ENCODE measurements at places on chromosomes 3 and 15. TPM values are rescaled to one million over a fixed set of nuclear protein-coding genes. Genes with fewer than 3 reads are reported as not detected.

DNA sequence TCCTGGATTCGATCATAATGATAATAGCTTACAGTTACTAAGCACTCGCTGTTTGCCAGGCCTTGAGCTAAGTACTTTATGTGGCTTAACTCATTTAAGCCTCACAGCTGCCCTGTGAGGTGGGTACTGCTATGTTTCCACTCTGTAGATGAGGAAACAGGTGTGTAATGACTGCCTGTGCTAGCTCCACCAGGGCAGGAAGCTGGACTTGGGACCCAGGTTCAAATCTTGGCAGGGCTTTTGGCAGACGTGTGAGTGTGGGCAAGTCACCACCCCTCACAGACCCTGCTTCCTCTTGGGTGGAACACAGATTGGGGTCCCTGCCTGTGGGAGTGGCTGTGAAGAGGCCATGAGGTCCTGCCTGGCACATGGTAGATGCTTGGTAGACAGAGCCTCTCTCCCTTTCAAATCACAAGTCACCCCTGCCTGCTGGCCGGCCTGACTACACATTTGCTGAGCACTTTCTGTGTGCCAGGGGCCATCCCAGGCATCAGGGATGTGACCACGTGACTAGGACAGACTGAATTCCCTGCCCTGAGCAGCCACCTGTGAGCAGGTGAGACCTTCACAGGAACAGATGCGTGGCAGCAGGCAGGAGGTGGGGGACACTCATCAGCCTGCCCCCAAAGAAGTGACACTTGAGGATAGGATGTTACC is 3.7 kb downstream of the EFCC1 start:
- DNase-seq: no peak

GRCh38 chr15:68843425-68844311 is 23.0 kb upstream of the ANP32A start:
- DNase-seq: peak; percentile 77

- no peak for DNase-seq
These were observed 69.9 kb downstream of the LYZL4 start for GRCh38 chr3:42340466-42340865.

DNA sequence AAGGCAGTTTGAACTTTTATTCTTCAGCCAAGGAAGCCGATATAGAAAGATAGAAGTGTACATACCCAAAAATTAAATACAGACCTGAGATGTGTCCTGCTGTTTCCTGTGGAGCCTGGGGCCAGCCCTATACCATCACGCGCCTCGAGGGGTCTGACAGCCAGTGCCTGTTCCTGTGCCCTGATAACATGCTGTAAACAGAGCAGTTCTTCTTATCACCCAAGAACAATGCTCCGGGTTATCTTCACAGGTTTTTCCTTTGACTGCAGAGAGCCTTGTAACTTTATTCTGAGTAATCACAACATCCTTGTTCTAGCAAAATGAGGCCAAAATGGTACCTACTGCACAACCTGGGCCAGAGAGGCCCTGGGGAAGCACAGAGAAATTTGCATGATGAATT is 289.7 kb upstream of the CHRM5 start:
- no peak for DNase-seq

GRCh38 chr3:5143464-5143863 is 21.4 kb downstream of the ARL8B start:
- DNase-seq: no peak

GRCh38 chr3:61078048-61078752 is 173.1 kb downstream of the FHIT start:
- DNase-seq: no peak

DNA sequence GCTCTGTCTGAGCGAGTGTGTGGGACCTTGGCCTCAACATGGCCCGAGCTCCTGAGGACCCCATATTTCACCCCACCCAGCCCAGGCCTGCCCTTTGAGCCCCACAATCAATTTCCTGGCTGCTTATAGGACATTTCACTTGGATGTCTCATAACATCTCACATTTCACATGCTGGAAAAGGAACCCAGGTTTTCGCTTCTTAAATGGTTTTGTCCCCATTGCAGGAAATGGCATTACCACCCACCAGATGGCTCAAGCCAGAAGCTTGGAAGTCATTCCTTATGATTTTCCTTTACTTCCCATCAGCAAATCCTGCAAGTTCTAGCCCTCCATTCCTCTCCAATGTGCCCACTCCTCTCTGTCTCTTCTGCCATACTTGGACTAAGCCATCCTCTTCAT is 14.9 kb downstream of the ITGA11 start:
- DNase-seq: no peak

DNA sequence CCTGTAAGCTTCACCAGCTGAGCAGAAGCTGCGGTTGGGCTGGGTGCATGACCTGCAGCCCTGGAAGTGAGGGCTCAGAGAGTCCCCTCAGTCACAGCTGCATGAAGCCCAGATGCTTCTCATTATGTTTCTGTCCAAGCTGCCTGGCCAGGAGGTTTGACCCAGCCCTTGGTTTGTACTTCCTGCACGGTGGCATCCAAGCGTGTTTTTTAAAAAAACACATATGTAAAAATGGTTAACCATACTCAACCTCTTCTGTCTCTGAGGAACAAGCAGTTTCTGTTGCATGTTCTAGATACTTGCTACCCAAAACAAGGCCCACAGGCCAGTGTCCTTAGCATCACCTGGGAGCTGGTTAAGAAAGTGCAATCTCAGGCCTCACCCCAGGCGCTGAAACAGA is 76.0 kb upstream of the ATP10A start:
- DNase-seq: no peak

DNA sequence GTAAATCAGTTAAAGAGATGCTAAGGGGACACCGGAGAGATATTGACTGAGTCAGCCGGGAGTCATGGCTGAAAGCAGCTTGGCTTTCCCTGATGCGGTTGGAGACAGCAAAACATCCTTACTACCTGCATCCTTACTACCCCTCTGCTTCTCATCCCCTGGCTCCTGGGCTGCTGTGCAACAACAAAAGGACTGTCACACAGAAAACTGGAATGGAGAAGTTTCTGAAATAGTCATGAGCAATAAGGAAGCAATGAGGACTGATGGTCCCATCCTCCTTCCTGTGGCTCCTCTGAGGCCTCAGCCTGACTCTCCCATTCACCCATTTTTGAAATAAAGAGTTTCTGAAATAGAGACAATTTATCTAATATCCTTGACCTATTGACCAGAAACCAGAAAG is 1.1 kb downstream of the HCLS1 start:
- no peak for DNase-seq

GRCh38 chr3:58572013-58572633 is 5.1 kb downstream of the FAM107A start:
- no peak for DNase-seq

DNA sequence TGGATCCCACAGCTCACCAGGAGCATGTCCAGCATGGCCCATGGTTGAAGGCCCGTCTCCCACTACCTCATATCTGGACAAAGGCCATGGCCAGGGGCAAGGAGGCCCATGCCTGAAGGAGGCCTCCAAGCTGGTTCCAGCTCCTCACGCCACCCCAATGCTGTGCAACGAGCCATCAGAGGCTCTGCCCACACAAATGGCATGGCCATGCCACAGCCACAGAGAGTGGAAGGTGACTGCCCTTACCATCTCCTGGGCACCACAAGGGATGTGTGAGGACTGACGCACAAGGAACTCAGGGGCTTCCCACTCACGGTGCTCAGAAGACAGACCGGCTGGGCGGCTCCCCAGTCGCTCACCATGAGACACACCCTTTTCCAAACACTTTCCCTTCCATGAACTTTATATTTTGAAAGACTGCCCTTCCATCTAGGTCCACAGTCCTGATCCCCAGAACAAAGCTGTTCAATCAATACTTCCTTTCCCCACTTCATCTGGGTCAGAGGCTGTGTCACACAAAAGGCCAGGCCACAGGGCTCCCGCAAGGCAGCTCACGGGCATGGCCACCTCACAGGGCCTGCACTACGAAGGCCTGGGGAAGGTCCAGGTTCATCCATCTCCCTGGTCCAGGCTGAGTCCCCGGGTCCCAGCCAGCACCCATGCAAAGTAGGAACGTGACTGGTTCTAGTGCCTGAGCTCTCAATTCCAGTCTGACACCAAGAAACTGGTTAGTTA is 66.4 kb downstream of the CYFIP1 start:
- DNase-seq: no peak

DNA sequence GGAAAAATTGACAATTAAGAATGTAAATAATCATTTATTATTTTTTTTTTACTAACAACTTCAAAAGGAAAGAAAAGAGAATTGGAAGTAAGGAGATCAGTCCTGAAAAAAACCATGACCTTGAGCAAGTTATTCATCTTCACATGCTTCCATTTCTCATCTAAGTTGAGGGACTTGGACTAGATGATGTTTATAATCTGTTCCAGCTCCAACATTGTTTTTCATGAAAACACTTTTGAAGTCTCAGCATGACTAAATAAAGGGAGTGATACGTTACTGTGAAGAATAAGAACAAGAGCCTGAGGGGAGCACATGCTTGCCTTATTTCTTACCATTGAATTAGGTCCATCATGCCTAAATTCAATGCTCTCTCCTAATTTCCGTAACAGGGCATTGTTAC is 95.7 kb downstream of the STRIT1 start:
- DNase-seq: no peak

GRCh38 chr15:67196672-67197363 is 57.6 kb downstream of the AAGAB start:
- DNase-seq: peak; percentile 25

DNA sequence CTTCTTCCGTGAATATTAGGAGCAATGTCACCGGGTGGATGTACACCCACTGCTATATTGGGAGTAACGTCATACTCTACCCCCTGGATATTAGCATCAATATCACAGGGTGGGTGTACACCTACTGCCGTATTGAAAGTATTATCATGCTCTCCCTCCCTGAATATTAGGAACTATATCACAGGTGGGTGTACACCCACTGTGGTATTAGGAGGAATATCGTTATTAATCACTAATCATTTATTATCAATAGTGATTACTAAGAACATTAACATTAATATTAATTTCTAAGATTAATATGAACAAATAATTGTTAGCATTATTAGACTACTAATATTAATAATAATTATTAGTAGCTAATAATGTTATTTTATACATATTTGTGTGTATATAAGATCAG is 21.4 kb upstream of the BMF start:
- DNase-seq: no peak

- DNase-seq: no peak
These were observed 3.4 kb downstream of the CLK3 start for GRCh38 chr15:74618841-74619596.

DNA sequence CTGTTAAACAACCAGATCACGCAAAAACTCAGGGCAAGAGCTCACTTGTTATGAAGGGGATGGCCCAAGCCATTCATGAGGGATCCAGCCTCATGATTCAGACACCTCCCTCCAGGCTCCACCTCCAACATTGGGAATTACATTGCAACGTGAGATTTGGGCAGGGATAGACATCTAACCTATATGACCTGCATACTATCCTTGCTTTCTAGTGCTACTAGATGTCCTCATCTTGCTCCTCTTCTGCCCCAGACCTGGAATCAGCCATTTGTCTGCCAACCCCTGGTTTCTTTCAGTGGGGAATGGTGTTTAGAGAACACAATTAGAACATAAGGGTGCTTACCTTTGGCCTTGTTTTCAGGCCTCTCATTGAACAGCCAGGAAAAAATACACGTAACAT is 63.2 kb downstream of the RPN1 start:
- DNase-seq: peak; percentile 4

- no peak for DNase-seq
These were observed 29.7 kb downstream of the MINDY4B start for GRCh38 chr3:150875548-150875947.

DNA sequence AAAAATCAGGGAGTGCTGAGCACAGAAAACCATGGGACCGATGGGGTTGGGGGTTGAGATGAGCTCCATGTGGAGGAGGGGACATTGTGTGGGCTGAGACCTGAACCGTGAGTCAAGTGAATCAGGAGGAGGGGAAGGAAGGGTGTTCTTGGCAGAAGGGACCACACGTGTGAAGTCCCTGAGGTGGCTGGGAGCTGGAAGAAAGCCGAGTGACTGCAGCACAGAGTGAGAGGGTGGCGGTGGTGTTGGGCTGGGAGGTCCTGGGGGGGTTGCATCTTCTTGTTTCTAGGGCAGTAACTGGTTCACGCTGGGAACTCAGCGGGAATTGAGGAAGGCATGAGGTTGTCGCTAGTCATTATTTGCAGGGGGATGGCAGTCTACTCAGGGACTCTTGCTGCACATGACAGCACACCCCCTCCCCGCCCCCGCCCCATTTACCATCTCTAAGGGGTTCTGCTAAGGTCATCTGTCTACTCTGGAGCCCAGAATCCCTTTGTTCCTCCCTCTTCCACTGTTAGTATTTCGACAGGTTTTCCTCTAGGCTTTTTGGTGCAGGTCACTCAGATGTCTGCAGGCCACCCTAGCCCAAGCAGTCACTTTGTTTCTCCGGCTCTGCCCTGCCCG is 254.3 kb downstream of the TLE3 start:
- DNase-seq: no peak

- peak; percentile 73 for DNase-seq
These were observed 69.8 kb downstream of the HES1 start for GRCh38 chr3:194205675-194206133.

DNA sequence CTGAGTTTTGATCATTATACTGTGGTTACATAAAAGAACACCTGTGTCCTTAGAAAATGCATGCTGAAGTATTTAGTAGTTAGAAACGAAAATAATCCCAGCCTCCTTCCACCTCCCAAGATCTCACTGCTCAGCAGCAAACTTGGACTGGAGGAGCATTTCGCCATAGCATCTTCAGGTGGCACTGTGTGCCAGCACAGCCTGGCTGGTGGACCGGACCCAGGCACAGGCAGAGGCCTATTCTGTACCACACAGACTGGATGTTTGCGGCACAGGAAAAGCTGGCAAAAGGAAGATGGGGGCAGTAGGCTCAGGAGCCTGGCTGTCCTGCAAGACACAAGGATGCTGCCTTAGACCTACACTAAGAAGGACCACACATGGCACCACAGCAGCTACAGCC is 10.2 kb downstream of the STIMATE start:
- DNase-seq: no peak

DNA sequence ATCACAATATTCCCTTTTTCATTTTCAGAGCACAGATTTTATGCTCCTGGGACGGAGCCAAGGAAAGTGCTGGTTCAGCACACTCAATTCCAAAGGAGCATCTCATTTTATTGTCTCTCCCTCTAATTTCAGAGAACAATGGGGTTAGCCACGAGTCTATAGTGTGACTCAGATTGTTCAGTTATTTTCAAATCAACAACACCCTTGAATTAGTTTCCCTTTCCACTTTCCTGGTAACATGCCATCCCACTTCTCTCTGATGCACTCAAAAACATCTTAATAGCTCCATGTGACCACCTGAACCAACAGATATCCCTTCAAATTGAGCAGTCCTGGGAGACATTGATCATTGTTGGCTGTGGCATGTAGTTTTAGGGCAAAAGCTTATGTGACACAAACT is 389.7 kb upstream of the MDFIC2 start:
- no peak for DNase-seq

- DNase-seq: no peak
These were observed 168.9 kb downstream of the XXYLT1 start for GRCh38 chr3:195101927-195102608.

The IL17RC gene
- polyA plus RNA-seq: 20.5 TPM

The ITIH4 gene
- 4.5 TPM for polyA plus RNA-seq

The GHRL gene
- 13.7 TPM for polyA plus RNA-seq

The SH2D7 gene
- not detected for polyA plus RNA-seq

The ADAMTSL3 gene
- polyA plus RNA-seq: 0.85 TPM

The C3orf62 gene
- 6.0 TPM for polyA plus RNA-seq

The KLHL40 gene
- polyA plus RNA-seq: 0.05 TPM

The DOCK3 gene
- polyA plus RNA-seq: 0.06 TPM

The LMAN1L gene
- polyA plus RNA-seq: 0.11 TPM

The ZNF620 gene
- polyA plus RNA-seq: 3.0 TPM

The PLSCR2 gene
- 0.03 TPM for polyA plus RNA-seq

The ISLR2 gene
- polyA plus RNA-seq: 0.51 TPM
